H7 (cell line): ENCODE measurements at places on chromosomes 5 and 9. TPM values are rescaled to one million over a fixed set of nuclear protein-coding genes. Genes with fewer than 3 reads are reported as not detected.

Gene BICD2
- 34.3 and 42.2 TPM in 2 replicates for total RNA-seq

Gene FAM78A
- total RNA-seq, result 1.6 and 3.4 TPM in 2 replicates

Gene TMED9
- 52.3 and 59.4 TPM in 2 replicates for total RNA-seq

Gene TCF7
- 2.4 and 3.7 TPM in 2 replicates for total RNA-seq

Gene PCDHA1
- not detected in 2 replicates for total RNA-seq

Gene LHX6
- total RNA-seq, result 5.2 and 5.9 TPM in 2 replicates

Gene CCDC69
- 5.6 and 8.7 TPM in 2 replicates for total RNA-seq
